ENCODE measurements at places on chromosomes 5 and 9.

DNA sequence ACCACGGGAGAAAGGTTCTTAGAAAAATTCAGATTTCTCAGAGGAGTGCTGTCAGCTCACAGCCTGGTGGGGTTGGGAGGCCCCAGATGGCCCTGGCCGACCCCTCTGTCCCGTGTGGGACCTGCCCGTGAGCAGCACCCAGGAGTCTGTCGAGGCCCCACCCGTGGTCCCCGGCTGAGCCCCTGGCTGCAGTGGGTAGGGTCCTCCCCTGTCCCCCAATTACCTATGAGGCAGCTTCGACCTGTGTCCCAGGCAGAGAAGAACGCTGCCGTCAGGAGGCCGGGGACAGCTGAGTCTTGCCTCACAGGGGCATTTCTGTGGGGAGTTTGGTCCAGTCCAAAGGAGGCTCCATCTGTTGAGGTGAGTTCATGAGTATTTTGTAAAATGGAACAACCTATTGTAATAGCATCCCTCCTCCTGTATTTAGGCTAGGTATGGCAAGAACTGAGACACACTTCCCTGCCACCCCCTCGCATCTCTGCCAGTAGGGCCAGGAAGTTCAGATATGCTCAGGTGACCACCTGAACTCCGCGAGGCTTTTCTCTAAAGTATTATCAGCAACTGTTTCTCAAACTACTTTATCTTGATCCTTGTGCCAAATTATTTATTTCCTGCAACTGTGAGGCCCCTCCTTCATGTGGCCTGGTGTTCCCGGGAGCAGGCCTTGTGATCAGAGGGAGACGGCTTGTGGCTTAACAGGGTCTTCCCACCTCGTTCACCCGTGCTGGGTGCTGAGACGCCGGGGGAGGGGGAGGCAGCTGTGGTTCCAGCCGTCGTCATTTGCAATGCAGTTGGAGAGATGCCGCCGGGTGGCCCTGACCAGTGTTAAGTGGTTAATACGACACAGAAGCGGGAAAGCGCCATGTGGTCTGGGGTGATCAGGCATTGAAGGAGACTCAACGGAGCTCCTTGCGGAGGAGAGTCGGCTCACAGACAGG lies 1.7 kb downstream of the AHRR start:
- DNase-seq, result no peak

DNA sequence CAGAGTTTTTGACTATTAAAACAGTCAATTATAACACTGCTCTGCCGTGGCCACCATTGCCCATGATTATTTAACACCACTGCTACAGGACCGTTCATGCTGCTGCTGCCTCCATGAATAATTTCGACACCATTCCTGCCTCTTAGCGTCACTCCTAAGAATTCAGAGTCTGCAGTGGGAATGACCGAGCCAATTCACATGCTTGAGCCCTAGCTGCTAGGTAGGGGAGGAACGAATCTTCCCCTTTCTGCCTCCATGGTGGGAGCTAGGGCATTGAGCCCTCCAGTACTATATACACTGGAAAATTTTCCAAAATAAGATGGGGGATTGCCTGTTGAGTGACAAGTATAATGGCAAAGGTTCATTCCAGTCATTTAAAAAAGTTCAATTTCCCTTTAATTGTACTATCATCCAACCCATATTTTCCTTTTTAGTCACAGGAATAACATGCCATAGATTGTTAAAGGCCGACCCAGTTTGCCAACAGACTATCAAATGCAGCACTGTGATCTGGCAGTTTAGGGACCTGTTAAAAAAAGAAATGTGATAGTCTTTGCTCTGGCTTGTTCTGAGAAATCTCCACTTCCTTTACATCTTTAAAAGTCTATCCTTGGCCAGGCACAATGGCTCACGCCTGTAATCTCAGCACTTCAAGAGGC lies 13.5 kb upstream of the B4GALT1 start:
- DNase-seq, result no peak

DNA sequence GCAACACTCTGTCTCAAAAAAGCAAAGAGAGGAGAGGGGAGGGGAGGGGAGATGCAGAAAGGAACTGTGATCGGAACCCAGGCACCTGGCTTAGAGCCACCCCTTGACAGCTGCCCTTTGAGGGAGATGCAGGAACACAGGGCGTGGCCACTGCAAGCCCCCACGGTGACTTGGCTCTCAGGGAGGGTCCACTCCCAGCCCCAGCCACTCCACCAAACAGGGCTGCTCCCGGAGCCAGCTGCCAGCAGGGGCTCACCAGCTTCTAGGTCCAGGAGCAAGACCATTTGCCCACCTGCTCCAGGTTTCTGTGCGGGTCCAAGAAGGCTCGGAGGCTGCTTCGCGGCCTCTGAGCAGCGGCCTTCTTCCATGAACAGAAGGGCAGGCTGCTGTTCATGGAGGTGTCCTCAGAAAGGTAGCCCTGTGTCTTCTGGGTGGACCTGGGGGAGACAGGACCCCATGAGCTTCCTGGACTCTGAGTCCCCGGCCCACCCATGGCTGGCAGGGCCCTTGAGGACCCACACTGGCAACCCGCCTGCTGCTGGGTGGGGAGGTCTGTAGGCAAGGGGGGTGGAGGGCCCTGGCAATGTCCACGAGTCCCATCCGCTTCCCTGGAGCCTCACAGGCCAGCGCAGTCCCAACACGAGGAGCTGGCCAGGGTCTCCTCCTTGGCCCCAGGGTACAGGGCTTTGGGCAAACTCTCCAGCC lies 7.9 kb downstream of the C9orf50 start:
- DNase-seq, result no peak

- DNase-seq, result peak; percentile 50
Observed at GRCh38 chr9:95506678-95507463, 9.9 kb downstream of the PTCH1 start.

DNA sequence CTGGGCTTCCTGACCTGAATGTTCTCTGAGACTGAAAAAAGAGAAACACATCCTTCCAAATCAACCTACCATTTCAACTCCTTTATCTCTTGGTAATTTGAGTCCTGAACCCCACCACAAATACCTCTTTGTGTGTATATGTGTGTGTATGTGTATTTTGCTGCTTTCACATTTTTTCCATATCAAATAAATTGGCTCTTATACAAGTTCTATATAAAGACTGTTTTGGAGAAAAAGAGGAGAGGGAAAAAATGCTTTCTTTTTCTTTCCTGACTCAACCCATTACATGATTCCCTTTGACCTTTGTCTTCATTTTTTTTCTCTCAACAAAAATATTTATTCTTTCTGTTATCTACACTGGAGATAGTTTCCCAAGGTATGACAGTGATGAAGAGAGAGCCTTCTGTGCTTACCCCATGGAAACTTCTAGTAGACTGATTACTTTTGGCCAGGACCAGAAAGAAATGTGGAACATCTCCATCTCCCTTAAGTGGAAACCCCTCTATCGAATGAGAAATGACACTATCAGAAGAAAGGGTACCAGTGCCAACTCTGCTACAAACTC lies 85.3 kb downstream of the PAPPA start:
- DNase-seq, result no peak

DNA sequence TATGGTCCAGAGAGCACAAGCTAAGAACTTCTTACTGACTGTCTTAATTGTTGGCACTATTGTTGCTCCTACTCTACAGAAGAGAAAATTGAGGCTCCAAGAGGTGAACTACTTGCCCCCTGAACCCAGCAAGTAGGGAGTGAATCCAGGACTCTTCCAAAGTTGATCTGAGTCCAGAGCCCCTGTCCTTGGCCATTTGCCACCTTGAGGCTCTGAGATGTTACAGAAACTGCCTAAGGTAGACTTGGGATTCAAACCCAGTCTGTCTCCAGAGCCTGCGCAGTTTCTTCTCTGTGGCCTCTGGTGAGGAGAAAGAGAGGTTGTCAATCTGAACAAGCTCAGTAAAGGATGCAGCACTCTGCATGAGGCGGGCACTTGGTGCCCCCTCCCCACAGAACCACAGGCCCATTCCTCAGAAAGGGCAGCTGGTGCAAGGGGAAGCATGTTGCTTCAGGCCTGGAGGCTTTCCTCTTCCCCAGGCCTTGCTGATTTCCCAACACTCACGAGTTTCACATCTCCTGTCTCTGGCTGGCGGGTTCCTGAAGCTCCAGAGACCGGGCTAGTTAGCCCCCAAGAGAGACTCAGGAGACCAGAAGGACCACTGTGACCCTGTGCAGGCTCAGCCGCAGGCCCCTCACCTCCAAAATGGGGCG lies 2.9 kb upstream of the LCP2 start:
- no peak for DNase-seq

DNA sequence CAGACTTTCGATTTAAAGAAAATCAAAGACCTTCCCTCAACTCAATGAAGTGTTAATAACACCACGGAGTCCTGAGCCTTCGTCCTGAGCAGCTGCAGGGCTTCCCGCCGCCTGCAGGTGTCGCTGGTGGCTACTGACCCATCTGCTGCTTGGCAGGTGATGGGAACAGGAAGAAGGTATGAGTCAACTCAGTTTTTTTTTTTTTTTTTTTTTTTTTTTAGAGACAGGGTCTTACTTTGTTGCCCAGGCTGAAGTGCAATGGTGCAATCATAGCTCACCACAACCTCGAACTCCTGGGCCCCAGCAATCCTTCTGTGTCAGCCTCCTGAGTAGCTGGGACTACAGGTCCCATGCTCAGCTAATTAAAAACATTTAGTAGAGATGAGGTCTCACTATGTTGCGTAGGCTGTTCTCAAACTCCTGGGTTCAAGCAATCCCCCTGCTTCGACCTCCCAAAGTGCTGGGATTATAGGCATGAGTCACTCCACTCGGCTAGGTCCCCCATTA lies 185.7 kb upstream of the IL12B start:
- DNase-seq, result peak; percentile 88

DNA sequence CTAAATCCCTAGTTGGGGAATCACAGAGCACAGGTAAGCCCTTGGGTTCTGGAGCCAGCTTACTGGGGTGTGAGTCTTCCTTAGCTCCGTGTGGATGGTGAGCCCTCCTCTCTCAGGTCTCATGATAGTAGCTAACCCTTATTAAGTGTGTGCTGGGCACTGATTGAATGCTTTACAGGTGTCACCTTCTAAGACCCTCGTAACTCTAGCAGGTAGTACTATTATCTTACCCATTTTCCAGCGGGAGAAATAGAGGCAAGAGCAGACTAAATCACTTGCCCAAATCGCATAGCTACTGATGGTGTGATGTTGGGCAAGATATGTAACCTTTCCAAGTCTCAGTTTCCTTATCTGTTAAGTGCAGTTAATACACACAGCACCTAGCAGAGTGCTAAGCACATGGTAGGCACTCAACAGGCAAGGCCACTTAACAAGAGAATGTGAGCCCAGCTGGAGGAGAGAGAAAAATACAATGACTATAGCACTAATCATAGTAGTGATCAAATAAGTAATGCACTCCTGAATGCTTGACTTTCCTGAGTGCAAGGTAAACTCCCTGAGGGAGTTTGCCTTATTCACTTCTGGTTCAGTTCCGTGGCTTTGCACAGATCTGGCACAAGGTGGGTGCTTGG lies at the start of gene DCANP1:
DCANP1 (minus strand) TSS at position 51 of the 632 bp plus-strand sequence. CDS start 240 bp downstream, outside the sequence.
- no peak for DNase-seq

Measured in MCF 10A (cell line).